Foreskin keratinocyte (primary cell): ENCODE measurements at places on chromosomes 7 and 10. TPM values are rescaled to one million over a fixed set of nuclear protein-coding genes. Genes with fewer than 3 reads are reported as not detected.

HGF gene
- not detected in 2 replicates for total RNA-seq

COL28A1 gene
- total RNA-seq, result not detected in 2 replicates

DNA sequence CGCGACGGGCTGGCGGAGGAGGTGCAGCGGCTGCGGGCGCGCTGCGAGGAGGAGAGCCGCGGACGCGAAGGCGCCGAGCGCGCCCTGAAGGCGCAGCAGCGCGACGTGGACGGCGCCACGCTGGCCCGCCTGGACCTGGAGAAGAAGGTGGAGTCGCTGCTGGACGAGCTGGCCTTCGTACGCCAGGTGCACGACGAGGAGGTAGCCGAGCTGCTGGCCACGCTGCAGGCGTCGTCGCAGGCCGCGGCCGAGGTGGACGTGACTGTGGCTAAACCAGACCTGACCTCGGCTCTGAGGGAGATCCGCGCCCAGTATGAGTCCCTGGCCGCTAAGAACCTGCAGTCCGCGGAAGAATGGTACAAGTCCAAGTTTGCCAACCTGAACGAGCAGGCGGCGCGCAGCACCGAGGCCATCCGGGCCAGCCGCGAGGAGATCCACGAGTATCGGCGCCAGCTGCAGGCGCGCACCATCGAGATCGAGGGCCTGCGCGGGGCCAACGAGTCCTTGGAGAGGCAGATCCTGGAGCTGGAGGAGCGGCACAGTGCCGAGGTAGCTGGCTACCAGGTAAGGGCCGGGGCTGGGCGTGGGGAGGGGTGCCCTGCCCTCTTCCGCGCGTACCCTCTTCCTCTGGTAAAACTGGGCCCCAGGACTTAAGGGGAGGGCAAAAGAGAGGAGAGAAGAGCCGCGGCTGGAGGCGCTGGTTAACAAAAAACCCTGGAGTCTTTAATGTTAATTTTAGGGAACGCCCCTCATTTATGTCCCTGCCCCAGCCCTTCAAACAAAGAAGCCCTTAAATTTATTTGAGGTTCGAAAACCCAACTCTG is 987 bp downstream of the INA start:
- DNase-seq, result no peak

DNA sequence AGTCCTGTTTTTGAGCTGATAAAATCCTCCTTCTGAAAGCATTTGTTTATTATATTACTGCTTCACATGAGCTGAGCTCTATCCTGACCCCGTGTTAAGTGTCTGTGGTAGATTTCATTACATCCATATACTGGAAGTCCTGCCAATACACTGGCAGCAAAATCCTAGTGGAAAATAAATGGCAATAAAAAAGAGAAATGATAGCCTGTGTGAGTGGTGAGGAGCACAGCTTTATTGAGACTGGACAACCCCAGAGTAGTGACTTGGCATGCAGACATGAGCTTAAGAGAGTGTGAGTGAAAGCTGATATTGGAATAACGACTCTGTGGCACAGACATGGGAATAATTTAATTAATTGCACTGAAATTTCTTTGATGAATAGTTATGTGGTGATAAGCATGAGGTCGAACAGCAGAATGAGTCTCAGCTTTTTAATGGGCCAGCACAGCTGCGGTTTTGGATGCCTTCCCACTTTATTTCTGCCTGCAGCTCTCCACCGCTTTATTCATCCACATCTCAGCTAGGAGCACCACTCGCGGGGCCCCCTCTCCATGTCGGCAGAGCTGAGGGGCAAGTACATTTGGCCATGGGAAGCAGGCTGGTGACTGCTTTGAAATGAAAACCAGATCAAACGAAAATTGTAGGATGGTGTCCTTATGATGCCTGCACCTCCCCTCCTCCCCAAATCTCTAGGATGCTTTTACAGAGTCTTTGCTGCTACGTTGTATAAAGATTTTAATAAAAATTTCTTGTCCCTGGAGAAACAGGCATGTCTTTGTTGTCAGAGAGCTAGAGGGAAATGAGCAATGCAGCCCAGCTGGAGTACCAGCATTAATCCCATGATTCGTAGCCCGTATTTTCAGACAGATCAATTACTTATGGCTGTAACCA is 494.3 kb downstream of the AUTS2 start:
- DNase-seq, result peak; percentile 41

GRCh38 chr7:130345725-130346124 is 1.1 kb downstream of the CPA5 start:
- no peak for DNase-seq

- DNase-seq, result no peak
These were observed 54.1 kb downstream of the CYTH3 start for GRCh38 chr7:6218329-6218728.

DNA sequence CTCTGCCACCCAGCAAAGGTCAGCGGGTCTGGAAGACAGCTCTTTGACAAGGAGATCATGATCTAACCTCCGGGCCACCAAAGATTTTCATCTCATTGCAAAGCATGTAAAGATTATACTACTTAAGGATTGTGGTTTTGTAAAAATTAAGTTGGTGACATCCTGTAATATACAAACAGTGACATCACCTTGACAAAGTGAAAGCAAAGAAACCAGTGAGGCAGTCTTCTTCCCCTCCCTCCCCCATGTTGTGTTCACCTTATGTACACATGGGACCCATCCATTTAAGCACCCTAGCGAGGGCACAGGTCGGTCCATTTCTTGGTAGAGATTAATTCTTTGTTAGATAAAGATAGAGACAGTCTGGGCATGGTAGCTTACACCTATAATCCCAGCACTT is 3.9 kb downstream of the MDH2 start:
- no peak for DNase-seq
